ENCODE measurements at places on chromosomes 5 and 9. TPM values are rescaled to one million over a fixed set of nuclear protein-coding genes. Genes with fewer than 3 reads are reported as not detected.

Gene IFNA13
- total RNA-seq, result not detected

Gene SLC45A2
- 0.27 TPM for total RNA-seq

Gene ADAMTS12
- not detected for total RNA-seq

Gene NPDC1
- 31.4 TPM for total RNA-seq

Gene NUTM2G
- total RNA-seq, result not detected

Gene SPEF2
- 8.3 TPM for total RNA-seq

Gene CFAP90
- not detected for total RNA-seq

Gene ARL15
- 6.4 TPM for total RNA-seq

Gene NDUFB6
- total RNA-seq, result 59.9 TPM

Gene CDH12
- total RNA-seq, result not detected

Gene HAPLN1
- not detected for total RNA-seq

Gene TOR4A
- total RNA-seq, result 4.8 TPM

Gene ENDOG
- 24.9 TPM for total RNA-seq

Gene NOTCH1
- 71.4 TPM for total RNA-seq

Gene NAA35
- 34.2 TPM for total RNA-seq

Gene MYMK
- total RNA-seq, result not detected

Gene TRIM14
- total RNA-seq, result 44.6 TPM

Gene SQSTM1
- 135 TPM for total RNA-seq

Gene TSLP
- total RNA-seq, result 0.51 TPM

Gene SLC34A1
- total RNA-seq, result not detected

Gene OR1Q1
- total RNA-seq, result not detected

Gene GRXCR2
- not detected for total RNA-seq

Gene GGTA1
- total RNA-seq, result not detected

Gene GNE
- total RNA-seq, result 15.5 TPM

Gene SHC3
- not detected for total RNA-seq

Gene SPINK13
- not detected for total RNA-seq

Gene KCNIP1
- total RNA-seq, result not detected

Gene SPATA31A3
- total RNA-seq, result not detected

Gene ZNF483
- 2.1 TPM for total RNA-seq

Gene GABRA1
- total RNA-seq, result not detected

Gene ECM2
- total RNA-seq, result not detected

Gene ATP6V0E1
- total RNA-seq, result 155 TPM

Gene PCDHGB5
- 0.15 TPM for total RNA-seq

Gene ZNG1F
- 15.1 TPM for total RNA-seq

Gene COL23A1
- 0.11 TPM for total RNA-seq

Gene TLR4
- not detected for total RNA-seq

Gene ANKRA2
- 16.4 TPM for total RNA-seq

Gene SGCD
- 0.08 TPM for total RNA-seq

Gene FOXB2
- total RNA-seq, result not detected

Gene PDLIM4
- total RNA-seq, result 1.1 TPM

Gene TAF11L10
- not detected for total RNA-seq

Gene DDX4
- total RNA-seq, result not detected

Gene SLC25A2
- total RNA-seq, result 0.19 TPM

Gene PDE6A
- total RNA-seq, result not detected

Gene CDC20B
- 0.21 TPM for total RNA-seq

Gene NR5A1
- total RNA-seq, result not detected

Data from activated CD8-positive, alpha-beta memory T cell treated with anti-CD3 and anti-CD28 coated beads for 36 hours (primary cell).